Activated CD4-positive, alpha-beta T cell treated with anti-CD3 and anti-CD28 coated beads, Interleukin-2, Interleukin-4, amounts not matched to agents 100 ng/mL and 50 ng/mL, durations not matched to agents 16 hours and 8 hours (primary cell): ENCODE measurements at places on chromosomes 3 and 15.

GRCh38 chr3:133792171-133792763 lies 13.3 kb upstream of the SRPRB start:
- no peak for DNase-seq

DNA sequence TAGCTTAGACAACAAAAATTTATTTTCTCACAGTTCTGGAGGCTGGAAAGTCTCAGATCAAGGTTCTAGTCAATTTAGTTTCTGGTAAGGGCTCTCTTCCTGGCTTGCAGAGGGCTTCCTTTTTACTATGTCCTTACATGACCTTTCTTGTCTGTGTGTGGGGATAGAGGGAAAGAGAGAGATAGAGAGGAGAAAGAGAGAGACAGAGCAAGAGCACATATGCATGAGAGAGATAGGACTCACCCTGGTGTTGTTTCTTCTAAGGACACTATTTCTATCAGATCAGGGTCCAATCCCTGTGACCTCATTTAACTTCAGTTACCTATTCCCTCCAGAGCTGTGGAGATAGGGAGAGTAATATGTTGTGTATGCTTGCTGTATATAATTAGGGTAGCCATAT lies 44.9 kb upstream of the TEX9 start:
- no peak for DNase-seq

GRCh38 chr3:71589132-71589531 lies 5.6 kb upstream of the FOXP1 start:
- DNase-seq, result no peak

GRCh38 chr3:134449277-134449676 lies 36.5 kb downstream of the ANAPC13 start:
- no peak for DNase-seq

DNA sequence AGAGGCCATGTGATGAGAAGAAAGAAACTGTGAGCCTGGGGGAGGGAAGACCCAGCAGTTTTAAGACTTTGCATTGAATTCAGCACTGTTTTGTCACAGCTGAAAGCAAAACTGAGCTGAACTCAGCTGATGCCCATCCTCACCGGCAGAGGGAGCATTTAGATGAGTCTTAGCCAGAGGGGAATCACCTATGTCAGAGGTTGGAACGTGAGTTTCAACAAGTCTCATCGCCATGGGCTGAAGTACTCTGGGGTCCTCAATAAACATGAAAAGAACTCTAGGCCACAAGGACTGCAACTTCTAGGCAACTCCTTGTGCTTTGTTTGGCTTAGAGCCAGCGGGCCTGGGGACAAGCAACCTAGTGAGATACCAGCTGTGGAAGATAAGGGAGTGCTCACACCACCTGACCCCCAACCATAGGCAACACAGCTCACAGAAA lies 324.5 kb downstream of the TBL1XR1 start:
- peak; percentile 60 for DNase-seq

DNA sequence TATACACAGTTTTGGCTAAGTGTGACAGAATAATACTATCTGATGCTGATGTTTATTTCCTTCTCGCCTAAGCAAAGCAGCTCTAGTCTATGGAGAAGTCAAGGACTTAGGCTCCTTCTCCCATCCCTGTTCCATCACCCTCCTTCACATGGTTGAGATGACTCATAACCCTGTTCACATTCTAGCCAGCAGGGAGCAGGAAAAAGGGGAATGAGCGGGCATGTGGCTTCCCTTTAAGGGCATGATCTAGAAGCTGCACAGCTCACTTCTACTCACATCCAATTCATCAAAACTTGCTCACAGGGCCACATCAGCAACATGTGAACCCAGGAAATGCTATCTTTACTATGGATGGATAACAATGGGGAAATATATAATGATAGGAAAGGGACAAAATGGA lies 40.9 kb downstream of the CBLB start:
- DNase-seq, result peak; percentile 44

GRCh38 chr15:33142708-33143107 lies 51.8 kb downstream of the FMN1 start:
- DNase-seq, result no peak

DNA sequence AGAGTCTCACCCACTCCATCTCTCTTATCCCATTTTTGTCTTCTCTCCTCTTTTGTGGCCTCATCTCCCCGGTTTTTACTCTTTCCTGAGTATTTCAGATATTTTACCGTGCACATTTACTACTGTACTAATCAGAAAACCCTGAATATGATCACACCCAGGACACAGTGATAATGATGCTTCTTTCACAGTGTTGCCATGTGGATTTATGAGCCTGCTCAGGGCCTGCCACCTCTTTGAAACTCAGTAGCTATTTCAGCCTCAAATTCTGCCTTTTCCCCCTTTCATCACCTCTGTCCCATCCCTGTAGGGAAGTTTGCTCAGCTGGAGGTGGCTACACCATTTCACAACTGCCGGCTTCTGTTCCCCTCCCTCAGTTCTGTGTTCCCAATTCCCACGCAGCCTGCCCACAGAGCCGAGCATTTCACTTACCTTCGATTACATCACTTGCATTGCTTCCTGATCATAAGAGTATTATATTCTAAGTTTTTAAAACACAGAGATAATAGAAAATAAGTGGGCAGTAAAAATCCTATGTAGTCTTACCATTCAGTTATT lies 33.2 kb downstream of the ARNT2 start:
- DNase-seq, result no peak

DNA sequence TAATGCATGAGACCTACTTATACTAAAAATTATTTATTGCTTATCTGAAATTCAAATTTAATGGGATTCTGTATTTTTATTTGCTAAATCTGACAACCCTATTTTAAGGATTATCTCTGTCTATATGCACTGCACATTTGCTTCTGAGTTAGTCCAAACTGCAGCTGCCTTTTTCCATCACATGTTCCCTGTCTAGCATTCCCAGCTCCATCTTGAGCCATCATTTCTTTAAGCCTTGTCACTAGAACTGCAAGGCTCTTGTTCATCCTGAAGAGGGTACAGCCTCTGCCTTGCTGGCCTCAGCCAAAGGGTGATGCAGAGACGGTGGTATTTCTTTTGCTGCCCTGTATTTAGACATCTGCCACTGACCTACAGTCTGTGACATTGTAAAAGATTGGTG lies 125.8 kb upstream of the STT3B start:
- no peak for DNase-seq

DNA sequence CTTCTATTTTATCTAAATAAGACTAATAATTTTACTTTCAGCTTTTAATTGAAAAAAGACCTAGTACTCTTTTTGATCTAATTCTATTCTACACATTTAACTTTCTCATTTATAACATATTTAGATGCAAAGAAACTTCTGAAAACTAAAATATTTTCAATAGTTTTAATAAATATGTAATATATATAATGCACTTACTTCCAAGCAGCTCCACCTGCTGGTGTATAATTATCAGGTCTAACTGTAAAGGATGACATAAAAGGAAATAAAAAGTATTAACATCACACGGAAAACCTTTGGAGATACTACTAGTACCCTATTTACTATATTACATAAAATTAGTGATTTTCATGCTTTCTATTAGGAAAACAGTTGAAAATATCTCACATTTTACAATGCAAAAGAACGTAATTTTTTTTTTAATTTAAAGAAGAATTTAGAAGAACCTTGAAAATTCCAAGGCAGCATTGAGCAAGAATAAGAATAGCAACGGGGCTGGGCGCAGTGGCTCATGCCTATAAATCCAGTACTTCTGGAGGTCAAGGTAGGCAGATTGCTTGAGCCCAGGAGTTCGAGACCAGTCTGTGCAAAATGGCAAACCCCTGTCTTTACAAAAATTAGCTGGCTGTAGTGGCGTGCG lies 10.2 kb downstream of the PLSCR5 start:
- no peak for DNase-seq

GRCh38 chr3:186946756-186947375 lies 16.5 kb downstream of the ST6GAL1 start:
- no peak for DNase-seq

DNA sequence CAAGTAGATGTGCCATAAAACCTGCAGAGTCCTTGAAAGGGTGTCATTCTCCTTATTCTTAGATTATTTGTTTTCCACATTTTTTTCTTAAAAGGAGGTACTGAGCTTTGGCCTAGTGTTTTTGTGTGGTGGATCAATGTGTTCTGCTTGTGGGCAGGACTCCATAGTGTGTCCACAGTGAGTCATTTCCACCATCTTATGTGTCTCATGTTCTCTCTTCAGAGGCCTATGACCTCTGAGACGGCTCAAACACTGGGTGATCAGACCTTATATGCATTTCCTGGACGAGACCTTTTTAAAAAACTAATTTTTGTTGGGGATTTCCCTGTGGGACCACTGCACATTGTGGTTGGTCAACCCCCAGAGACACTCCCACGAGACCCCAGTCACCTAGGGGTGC lies 93.4 kb downstream of the CHCHD4 start:
- no peak for DNase-seq
